Eye (tissue), 1 donor: ENCODE measurements at places on chromosomes 3 and 15.

DNA sequence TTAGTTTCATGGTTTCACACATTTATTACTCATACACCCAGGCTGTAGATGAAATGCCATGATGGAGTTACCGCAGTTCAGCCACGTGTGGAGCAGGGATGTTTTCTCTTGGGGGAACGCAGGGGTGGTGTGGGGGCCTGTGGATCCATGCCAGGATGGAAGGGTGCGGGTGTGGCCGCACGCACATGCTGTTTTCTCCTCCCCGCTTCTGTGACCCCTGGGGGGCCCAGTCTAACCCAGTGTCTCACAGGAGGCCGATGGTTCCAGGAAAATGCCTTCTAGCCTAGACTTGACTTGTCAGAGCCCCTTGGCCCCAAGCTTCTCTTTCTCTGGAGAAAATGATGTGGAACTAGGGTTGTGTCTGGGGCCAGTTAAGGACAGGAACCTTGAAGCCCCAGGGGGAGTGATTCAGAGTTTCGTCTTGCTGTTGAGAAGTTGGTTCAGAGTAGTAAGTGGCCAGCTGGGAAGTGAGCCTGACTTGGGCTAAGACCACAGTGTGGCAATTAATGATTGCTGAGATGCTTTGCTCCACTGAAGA lies 240.4 kb upstream of the BHLHE40 start:
- DNase-seq: no peak

DNA sequence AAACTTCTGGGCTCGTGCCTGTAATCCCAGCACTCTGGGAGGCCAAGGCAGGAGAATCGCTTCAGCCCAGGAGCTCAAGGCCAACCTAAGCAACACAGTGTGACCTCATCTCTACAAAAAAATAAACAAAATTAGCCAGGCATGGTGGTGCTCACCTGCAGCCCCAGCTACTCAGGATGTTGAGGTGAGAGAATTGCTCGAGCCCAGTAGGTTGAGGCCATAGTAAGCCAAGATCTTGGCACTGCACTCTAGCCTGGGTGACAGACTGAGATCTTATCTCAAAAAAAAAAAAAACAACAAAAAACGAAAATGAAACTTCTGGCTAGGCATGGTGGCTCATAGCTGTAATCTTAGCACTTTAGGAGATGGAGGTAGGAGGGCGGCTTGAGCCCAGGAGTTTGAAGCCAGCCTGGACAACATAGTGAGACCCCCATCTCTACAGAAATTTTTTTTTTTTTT lies 53.7 kb downstream of the PIK3CB start:
- no peak for DNase-seq

- DNase-seq: no peak
Measured at GRCh38 chr3:50652709-50653108, 22.0 kb upstream of the DOCK3 start.

DNA sequence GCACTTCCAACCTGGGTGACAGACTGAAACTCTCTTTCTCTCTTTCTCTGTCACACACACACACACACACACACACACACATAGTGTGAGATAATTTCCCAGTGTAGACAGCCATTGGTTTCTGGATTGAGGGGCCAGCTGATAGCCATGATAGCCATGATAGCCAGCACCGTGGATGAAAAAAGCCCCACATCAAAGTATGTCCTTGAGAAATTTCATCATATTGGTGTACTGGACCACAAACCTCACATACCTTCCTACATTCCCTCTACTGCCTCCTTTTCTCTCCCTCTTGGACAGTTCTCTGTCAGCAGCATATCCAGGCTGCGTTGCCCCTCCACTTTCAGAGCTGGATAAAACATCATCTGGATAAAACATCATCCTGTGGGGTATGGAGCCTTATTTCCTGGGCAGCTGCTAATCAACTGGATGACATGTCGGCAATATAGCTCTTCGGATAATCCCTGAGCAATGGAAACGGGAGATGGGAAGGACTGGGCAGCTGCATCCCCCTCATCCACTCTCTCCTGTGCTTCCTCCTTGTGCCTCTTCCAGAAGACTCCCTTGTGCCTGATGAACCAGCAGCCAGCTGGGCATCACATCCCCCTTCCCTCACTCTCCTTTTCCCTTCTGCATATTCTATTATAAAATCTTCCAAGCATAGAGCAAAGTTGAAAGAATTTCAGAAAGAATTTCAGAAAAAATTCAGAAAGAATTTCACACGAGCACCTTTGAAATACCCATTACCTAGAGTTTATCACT lies 39.3 kb downstream of the GRK7 start:
- no peak for DNase-seq

DNA sequence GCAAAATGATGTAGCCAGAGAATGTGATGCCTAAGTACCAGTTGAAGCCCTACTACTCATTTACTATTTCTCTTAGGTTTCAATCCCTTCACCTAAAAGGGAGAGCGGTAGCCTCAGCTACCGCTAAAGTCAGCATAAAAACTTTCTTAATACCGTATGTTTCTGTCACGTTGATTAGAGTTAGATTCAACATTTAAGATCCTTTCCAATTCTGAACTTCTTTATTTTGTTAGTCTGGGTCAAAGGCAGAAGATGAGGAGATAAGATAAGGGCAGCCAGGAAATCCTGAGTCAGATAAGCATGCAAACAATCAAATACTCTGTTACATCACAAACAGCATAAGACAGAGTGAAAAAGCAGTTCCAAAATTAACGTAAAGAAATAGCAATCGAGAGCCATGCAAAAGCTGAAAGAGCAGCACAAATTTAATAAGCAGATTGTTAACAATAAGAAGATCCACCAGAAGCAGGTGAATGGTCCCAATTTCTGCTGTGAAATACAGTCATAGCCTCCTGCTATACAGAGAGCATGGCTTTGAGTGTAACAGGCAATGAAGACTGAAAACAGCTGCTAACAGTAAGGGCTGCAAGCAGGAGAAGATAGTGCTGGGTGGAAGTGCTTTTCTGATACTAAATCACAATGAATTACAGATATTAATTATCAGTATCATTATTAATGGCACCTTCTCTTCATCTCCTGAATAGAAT lies 3.0 kb downstream of the TMEM207 start:
- DNase-seq: no peak
